ENCODE measurements at places on chromosomes 11 and 22.

DNA sequence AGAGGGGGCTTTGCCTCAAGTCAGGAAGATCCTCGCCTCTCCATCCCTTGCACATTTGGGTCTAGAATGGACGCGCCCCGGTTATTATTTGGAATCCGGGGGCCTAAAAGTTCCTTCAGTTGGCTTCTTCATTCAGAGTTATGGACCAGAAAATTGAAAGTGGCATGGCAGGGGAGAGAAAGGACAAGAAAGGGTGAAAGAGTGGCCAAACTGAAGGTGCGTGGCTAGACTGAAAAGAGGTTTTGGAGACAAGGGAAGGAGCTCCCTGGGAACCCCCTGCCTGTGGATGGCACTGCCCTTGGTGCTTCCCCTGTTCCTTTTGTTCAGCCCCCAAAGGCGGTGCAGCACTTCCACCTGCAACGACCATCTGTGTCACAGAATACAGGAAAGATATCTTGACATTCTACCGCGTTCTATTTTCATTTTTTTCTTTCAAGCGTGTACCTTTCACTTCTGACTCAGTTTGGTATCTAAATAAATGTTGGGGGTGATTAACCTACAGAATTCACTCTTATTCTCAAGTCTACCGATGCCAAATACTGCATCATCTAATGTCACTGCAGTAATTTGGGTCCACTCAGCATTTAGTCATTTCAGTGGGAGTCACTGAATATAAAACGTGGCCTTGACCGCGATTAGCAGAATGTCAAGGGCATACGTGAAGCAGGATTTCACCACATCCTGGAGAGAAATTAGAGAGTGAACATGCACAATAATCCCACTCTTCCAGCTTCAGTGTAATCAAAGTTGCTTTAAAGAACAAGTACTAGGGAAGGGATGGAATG, 88.1 kb upstream of the ARHGAP32 start:
- peak; percentile 72 for DNase-seq

DNA sequence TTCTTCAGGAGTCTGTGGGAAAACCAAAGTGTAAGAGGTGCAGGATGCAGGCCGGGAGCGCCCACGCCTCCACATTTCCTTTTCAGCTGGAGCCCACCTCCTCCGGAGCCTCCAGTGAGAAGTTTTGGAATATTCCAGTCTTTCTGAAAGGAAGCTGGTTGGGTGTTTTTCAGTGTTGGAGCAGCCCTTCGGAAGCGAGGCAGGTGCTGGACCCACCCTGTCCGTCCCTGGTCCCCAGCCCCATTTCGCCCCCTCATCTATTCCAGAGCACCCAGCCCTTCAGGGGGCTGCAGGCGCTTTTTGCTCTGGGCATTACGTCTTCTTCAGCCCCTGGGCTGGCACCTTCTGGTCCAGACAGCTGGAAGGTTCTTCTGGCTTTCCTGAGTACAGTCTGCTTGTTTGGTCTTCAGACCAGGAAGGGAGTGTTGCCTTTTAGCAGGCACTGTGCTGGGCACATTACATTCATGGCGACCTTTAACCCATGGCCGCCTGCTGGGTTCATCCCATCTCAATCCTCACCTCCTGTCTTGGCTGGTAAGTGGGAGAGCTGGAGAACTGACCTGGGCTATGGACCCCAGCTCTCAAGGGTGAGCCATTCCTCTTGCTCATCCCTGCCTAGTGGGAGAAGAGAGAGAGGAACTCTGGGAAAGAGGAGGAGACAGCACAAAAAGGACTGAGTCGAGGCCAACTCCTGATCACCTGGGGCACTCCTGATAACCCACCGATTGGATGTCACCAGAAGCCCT, 710 bp upstream of the THY1 start:
- DNase-seq = no peak

DNA sequence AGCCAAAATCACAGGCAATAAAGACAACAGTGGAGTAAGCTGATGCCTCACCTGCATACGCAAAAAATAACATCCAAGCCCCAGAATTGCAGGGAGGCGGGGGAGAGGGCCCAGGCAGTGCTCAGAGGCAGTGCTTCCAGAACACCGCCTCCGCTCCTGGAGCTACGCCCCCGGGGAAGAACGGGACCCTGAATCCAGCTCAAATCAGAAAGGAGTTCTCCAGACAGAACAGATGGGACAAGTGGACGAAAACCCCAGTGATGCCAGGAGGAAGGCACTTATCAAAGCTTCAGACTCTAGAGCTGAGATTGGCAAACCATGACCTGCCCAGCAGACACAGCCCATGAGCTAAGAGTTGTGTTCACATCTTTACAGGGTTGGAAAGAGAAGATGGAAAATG, 683.9 kb downstream of the TBC1D22A start:
- no peak for DNase-seq

DNA sequence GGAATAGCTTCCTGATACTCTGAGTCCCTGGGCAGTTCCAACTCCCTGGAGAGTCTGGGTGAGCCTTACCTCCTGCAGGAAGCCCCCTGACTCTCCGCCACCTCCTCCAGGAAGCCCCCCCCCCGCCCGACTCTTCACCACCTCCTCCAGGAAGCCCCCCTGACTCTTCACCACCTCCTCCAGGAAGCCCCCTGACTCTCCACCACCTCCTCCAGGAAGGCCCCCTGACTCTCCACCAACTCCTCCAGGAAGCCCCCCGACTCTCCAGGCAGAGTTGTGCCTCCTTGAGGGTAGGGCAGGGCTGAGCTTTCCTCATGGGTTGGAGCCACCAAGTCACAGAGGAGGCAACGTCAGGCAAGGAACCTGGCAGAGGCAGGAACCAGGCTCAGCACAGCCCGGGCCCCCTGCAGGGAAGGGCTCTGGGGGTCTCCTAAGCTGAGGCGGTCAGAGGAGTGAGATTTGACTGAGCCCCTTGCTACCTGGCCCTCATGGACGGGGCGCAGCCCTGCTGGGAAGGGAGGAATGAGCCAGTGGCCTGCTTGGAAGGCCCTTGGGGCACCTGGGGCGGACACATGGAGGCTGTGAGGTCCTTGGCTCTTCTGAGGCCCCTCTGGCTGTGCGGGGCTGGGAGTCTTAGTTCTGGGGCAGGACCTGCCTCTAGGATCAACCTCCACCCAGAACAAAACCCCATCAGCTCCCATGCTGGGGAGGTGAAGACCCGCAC, 18.1 kb downstream of the MRGPRG start:
- DNase-seq = no peak

DNA sequence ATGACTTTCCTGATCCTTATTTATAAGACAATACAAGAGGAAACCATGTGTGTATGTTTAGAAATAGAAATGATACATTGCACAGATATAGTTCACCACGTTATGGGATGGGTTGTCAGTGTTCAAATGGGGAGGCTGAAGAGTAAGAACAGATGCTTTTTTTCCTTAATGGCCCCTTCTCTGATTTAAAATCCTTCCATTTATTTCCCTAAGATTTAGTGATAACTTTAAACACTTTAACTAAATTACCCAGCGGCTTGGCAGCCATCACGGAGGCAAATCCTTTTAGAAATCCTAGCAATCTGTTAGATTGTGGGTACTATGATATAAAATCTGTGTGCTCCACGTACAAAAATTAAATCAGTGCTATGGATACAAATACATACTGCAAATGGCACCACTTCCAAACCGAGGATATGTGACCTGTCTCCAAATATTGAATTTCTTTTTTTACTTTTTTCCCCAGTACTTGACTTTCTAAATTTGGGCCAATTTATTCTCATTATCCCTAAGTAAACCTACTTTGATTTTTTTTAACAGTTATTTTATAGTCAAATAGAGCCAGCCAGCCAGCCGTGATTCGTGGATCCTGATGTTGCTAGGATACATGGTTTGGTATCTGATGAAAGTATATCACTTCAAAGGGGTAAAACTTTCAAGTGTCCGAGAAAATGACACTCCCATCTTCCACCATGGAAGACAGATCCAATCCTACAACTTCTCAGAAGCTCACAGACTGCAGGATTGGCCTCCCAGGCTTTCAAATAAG, 46.1 kb downstream of the BDNF start:
- DNase-seq = no peak

GRCh38 chr11:57458410-57459163, 1.7 kb upstream of the RTN4RL2 start:
- no peak for DNase-seq

- peak; percentile 56 for DNase-seq
These were observed 20.5 kb downstream of the UBE2L3 start for GRCh38 chr22:21587803-21588611.

Measured in M059J (cell line).